CD4-positive, alpha-beta T cell treated with Interleukin-4 for 4 hours (primary cell): ENCODE measurements at places on chromosomes 2 and 18.
A peak's percentile ranks its signal among the peaks of the same experiment; 100 is the strongest.

- DNase-seq: no peak
Measured at GRCh38 chr2:223056701-223057418, 4.9 kb downstream of the KCNE4 start.

DNA sequence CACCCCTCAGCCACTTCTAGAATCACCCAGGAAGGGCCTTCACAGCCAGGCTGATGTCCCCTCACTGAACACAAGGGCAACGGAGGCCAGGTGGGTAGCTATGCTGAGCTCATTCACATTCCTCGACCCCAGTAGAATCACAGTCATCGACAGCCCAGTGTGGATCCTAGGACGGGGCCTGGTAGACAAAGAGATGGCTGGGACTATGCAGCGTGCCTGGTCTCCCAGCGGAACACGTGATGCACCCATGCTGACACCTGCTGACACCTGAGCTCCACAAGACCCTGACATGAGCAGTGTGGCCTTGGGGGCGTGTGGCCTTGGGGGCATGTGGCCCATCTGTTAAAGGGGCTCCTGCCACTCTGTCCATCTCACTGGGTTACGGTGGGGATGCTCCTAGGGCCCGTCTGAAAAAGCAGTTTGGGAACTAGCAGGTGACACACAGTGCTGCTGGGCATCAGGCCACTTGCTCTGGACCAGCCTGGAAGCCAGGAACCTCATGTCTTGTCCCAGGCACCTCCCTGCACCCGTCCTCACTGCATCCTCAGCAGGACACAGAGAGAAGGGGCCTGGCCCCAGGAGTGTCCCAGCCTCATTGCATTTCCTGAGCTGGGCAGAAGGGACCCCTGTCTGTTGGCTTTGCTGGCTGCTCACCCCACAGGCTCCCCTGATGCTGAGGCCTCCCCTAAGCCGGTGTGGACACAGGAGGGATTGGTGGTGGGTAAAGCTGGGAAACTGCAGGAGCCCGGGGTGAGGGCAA is 9.7 kb downstream of the ECEL1 start:
- no peak for DNase-seq

DNA sequence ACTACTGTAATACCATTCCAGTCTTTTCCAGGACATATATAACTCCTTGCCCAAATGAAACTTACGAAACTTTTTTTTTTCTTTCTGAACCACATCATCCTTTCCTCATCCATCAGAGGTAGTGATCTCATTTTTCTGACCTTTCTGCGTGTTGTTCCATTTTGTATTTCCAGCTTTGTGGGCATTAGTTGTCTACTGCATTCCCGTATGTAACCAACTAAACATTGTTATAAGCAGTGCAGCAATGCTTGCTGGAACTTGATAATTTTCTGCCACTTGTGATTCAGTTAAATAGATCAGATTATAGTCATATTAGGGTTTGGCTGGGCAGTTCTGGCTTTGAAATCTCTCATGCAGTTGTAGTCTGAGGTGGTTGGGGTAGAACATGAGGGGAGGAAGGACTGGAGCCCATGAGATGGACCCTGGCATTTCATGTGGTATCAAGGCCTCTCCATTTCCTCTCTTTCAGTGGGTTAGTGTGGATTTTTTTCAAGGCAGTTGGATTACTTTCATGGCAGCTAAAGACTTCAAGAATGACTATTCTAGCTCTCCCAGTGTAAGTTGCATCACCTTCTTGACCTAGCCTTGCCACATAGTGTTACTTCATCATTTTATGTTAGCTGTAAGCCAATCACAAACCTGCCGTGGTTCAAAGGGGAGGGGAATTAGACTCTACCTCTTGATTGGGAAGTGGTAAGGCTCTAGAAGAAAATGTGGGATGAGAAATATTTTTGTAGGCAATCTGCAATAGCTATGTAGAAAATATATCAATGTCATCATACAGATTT is 80.5 kb downstream of the EHBP1 start:
- no peak for DNase-seq

GRCh38 chr18:26051843-26052242 is 38.6 kb downstream of the SS18 start:
- DNase-seq: no peak

DNA sequence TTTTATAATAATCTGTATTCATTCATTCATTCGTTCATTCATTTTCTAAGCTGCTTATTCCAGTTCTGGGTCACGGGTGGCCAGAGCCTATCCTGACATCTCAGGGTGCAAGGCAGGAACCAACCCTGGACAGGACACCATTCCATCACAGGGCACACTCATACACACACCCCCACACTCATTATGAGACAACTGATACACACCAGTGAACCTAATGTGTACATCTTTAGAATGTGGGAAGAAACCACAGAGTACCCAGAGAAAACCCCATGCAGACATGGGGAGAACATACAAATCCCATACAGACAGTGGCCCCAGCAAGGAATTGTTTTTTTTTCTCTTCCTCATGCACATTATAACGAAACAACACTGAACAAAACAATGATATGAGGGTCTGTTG is 54.7 kb downstream of the RTN4 start:
- DNase-seq: no peak

DNA sequence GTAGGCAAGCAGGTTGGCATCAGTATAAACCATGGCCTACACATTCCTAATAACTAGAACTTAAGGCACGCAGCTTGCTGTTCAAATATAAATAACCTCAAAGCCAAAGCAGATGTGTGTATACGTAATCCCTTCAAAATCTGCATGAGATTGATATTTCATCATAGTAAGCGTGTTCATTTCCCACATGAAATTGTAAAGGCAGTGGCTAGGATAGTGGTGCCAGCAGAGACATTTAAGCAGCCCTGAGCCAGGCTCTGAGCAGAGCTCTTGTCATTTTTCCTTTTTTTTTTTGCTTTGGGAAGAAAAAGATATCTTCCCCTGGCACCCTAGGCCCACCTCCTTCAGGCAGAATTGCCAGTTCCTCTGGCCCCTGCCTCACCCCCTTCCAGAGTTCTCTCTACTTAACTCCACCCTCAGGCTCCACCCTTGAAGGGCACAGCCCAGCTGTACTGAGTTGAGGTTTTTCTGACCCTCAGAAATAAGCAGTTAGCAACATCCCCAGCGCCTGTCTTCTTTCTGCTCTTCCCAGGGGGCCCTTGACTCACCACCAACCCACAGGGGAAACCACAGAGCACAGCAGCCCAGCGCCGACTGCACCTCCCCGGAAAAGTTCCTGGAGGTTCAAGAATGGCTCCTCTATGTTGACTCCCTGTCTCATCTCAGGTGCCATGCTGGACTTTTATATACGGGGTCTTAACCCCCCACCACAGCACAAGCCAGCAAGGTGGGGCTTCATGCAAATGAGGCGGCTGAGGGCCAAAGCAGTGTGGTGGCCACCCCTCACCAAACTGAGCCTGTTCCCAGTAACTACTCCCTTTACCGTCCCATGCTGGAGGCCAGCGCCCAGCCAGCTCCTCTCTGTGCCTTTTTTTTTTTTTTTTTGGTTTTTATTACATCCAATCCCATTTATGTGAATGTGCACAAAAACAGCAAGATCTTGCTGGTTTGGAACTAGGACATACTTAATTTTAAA is 84.7 kb downstream of the EHD3 start:
- peak; percentile 47 for DNase-seq

GRCh38 chr18:75350857-75351256 is 76.6 kb downstream of the SMIM21 start:
- DNase-seq: no peak

DNA sequence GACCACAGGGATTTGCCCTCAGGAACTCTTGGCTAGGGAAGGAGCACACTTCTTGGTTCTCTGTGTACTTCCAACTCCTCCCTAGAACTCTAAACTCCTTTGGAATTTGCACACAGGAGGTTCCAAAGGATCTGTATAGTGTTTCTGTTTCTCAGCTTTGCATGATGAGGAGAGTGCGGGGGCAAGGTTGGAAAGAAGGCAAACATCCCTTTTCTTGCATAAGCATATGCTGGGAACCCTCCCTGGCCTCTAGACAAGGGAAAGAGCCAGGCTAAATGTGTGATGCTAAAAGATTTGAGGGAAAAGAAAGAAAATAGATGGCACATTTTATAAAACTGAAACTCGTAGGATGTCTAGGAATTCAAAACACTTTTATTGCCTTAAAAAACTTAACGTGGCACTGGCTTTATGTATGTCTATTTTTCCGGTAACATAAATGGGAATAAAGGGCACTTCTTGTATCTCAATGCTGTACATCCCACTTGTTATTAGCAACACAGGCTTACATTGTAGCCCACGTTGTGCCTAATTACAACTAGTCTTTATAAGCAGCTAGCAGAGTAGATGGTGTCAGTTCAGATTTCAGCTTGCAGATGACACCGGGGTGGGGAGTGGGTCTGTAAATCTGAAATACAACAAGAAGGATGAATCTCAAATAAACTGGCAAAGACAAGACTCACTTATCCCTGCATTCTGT is 165.8 kb downstream of the GPD2 start:
- DNase-seq: no peak

DNA sequence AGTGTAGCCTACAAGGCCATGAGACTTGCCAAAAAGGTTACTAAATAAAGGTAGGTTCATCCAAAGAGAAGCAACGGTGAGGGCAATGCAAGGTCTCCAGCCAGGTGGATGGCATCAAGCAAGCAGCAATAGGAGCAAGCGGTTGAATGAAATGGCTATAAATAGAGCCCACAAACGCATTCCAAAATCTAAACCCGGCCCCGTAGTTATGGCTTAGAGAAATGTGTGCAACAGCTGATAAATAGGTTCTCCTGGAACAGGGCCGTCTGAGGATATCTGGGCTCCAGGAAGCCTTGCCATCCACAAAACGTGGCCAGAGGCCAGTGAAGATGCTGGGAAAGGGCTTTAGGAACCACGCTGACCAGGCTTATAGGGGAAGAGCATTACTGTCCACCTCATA is 146.1 kb upstream of the PID1 start:
- DNase-seq: no peak

DNA sequence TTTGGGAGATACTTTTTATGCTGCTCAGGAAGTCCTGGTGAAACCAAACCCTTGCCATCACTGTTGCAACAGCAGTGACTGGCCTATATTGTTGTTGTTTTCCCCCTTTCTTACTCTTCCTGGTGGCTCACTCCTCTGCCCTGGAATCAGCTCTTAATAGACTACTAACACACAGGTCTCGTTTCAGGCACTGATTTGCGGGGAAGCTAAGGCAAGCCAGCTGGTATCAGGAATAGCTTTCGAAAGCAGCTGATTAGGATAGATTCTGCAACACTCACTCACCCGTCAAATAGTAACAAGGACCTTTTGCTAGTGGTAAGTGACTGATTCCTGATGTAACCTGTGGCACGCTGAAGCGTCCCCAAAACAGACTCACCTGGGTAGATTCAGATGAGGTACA is 360.4 kb downstream of the PLCL1 start:
- no peak for DNase-seq

DNA sequence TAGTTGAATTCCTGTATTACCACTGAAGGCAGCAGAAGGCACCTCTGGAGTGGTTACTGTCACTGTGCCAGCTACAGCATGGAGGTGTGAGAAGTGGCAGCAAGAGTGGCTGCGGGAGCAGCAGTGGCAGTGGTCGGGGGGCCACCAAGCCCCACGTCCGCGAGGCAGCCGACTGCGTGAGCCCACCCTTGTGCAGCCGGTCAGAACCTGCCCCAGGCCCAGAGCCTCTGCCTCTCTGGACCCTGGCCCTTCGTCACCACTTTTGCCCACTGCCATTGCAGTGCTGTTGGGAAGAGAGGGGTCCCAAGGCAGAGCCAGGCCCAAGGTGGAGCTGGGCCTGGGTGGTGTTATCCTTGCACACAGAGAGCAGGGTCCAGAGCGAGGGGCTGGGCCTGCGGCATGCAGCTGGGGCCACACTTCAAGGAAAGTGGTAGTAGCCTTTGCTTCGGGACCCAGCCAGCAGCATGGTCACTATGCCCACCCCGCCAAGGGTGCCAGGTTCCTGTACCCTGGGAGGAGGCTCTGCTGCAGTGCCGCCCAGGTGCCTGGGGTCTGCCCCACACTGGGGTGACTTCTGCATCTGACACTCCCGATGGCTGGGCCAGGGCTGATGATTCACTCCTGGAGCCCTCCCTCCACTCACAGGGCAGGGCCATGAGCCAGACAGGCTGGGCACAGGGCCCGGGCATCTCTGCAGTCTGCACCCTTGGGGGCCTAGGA is 450.1 kb upstream of the LRATD1 start:
- DNase-seq: no peak

DNA sequence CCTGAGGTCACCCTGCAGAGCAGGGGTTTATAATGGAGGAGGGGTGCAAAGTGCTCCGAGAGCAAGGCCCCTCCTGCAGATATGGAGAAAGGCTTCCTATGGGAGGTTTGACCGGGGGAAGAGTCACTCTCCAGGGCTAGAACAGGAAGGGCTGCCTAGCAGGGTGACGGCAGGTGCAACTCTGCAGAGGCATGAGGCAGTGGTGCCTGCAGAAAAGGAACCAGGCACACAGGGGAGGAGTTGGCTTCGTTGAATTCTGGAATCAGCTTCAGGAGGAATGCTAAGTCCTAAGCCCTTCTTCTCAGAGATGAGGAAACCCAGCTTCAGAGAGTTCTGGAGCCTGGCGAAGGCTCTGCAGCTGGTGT is 17.5 kb upstream of the HPCAL1 start:
- DNase-seq: no peak

DNA sequence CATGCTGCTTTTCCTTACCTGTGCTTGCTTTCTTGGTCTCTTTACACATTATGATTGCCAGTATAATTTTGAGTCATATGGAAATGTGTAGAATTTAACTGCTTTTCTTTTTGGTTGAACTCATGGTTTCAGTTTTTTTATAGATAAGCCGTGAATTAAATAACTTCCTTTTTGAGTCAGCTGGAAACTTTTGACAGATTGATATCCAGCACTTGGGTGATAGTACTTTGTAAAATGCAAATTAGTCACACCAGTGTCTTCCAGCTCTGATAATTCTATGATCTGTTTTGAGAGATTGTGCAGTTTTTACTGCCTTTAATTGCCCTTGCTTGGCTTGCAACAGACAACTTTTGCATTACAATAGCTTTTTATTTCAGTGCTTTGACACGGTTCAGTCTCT is 86.4 kb downstream of the NCOA1 start:
- DNase-seq: peak; percentile 41

GRCh38 chr2:144152817-144153271 is 367.1 kb downstream of the ZEB2 start:
- peak; percentile 5 for DNase-seq

DNA sequence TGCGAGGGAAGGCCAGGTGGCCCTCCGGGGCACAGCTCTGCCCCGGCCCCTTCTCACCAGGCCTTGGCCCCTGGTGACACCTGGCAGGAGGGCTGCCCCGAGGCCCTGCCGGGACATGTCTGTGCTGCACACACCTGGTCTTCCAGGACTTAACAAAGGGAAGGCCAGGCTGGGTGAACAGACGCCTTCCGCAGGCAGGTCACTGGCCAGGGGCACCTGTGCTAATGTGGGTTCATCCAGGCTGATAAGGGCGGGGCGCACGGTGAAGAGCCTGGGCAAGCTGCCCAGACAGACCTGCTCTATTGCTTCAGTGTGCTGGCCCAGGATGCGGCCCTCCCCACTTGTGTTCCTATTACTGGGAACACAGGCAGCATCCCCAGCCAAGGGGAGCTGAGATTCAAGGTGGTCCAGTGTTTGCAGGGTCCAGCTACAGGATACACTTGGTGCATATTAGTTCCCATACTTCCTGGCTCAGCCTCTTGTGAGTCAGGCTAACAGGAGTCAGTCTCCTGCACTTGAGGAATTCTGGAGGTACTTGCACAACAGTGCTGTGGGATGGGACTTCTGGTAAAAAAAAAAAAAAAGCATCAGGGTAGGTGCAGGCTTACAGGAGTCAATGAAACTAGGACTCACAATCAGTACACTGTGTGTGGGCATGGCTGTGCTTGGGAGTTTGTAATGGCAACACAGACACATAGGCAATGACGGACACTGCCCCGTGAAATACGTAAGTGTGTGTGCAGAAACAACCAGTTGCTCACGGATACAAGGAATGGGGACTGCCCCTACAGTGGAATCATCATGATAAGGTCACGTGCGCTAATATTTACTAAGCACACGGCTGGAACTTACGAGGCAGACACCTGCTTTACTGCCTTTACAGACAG is 261.4 kb downstream of the TWIST2 start:
- DNase-seq: no peak
